Left lung (tissue), 14 donors: ENCODE measurements at places on chromosomes 4 and X. TPM values are rescaled to one million over a fixed set of nuclear protein-coding genes. Genes with fewer than 3 reads are reported as not detected.

The PLP1 gene
- total RNA-seq, result 0.12 TPM

The PAGE1 gene
- total RNA-seq, result not detected

The TRIM60 gene
- total RNA-seq, result not detected

The PAGE3 gene
- total RNA-seq, result not detected

DNA sequence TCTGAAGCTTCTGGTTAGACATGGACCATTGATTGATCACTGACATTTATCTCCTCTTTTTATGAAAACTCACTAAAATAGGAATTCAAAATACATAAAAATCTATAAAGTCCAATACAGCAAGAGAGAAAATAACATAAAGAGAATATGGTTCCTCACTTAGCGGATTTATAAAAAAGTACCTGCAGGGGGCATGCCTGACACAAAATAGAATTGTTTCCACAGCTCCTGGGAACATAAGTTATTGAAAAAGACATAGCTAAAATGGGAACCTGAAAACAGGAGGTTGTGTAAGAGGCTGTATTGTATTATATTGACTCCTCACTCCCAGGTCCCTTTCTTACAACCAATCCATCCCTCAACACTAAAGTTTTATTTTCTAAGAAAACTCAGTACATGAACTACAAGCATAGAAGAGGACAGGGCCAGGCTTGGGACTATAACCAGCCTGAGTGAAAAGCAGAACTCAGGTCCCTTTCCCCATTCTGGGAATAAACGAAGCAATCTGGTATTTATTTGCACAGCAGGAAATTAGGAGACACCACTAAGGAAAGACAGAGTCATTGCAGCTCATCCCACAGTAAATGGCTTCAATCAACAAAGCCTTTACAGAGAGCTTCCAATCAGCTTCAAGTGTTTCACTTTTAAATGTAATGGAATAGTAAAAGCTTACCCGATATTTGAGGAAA is 121.1 kb upstream of the NDST4 start:
- no peaks in the 10 kb centered on the region for H3K36me3 ChIP-seq
- H3K27ac ChIP-seq, result no peak overlapping the region
- H3K4me3 ChIP-seq, result no peak overlapping the region
- H3K27me3 ChIP-seq, result no peaks in the 10 kb centered on the region
- no peak for DNase-seq

- no peak for DNase-seq
- H3K4me1 ChIP-seq, result peaks cover 2% of the 10 kb centered on the region
- no peaks in the 10 kb centered on the region for H3K36me3 ChIP-seq
- no peak overlapping the region for H3K4me3 ChIP-seq
- no peak overlapping the region for H3K27ac ChIP-seq
These were observed 30.6 kb upstream of the NSUN7 start for GRCh38 chr4:40719008-40719623.

DNA sequence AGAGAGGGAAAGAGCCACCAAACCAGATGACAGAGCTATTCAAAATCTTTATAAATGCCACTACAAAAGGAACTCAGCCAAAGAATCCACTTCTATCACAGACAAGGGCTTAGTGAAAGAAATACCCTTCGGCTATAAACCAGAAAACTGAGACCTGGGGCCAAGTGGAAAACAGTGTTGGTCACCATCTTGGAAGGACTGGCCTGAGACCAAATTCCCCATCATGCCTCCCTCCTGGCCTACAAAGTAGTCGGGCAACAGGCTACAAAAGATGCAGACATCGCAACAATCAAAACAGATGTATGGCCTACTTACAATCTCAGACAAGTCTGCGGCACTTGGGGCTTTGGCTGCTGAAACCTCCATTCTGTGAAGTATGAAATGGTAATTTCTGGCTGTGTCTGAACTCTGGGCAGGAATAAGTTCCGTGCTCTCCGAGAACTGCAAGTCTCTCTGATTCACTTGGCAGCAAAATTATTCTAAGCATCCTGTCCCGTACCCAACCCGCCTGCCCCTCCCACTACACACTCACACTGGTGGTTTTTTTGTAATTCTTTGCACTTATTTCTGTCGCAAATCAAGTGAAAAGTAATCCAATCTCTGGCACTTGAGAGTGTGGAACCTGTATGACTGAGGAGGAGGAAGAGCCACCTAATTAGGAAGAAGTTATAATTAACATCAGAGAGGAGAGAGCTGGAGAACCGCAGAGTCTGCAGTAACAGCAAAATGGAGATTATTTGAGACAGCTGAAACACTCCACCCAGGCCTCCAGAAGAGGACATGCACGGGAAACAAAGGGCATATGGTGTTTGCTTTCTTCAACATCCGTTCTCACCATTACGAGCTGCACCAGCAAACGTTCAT is 87.8 kb downstream of the SH3KBP1 start:
- H3K36me3 ChIP-seq, result no peaks in the 10 kb centered on the region
- H3K27ac ChIP-seq, result peak overlapping the region; percentile 44
- no peak overlapping the region for H3K4me3 ChIP-seq
- H3K27me3 ChIP-seq, result no peaks in the 10 kb centered on the region
- no peak for DNase-seq
- no peaks in the 10 kb centered on the region for H3K4me1 ChIP-seq

GRCh38 chr4:180448306-180448705 is 1794.9 kb upstream of the TENM3 start:
- H3K27me3 ChIP-seq, result no peaks in the 10 kb centered on the region
- no peak overlapping the region for H3K4me3 ChIP-seq
- DNase-seq, result no peak
- H3K27ac ChIP-seq, result no peak overlapping the region

DNA sequence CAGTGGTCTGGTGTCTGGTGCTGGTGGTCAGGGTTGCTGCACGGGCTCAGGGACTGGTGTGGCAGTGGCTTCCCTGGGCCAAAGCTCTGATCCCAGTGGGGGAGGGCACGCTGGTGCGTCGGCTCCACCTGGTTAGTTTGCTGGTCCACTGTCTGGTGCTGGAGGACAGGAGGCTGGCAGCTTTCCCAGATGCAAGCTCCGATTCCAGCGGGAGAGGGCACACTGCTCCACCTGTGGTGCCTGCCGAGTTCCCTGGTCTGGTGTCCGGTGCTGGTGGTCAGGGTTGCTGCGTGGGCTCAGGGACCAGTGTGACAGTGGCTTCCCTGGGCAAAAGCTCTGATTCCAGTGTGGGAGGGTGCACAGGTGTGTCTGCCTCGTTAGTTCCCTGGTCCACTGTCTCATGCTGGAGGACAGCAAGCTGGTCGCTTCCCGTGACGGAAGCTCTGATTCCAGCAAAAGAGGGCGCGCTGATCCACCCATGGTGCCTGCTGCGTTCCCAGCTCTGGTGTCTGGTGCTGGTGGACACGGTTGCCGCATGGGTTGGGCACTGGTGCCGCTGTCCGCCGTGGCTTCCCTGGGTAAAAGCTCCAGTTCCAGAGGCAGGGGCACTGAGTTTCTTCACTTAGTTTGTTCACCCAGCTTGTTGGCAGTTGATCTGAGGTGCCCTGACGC is 5.8 kb downstream of the VMA21 start:
- no peak overlapping the region for H3K27ac ChIP-seq
- DNase-seq, result no peak
- no peak overlapping the region for H3K4me3 ChIP-seq

- H3K27me3 ChIP-seq, result peaks cover 4% of the 10 kb centered on the region
- no peak overlapping the region for H3K4me3 ChIP-seq
- DNase-seq, result no peak
- no peaks in the 10 kb centered on the region for H3K36me3 ChIP-seq
- peaks cover 3% of the 10 kb centered on the region for H3K4me1 ChIP-seq
These were observed 135.3 kb upstream of the MID1 start for GRCh38 chrX:10755439-10756334.

- H3K27me3 ChIP-seq, result no peaks in the 10 kb centered on the region
- H3K27ac ChIP-seq, result no peak overlapping the region
- no peak for DNase-seq
- no peaks in the 10 kb centered on the region for H3K36me3 ChIP-seq
- no peak overlapping the region for H3K4me3 ChIP-seq
- no peaks in the 10 kb centered on the region for H3K4me1 ChIP-seq
These were observed 12.5 kb downstream of the LDOC1 start for GRCh38 chrX:141164406-141164805.
